D721Med (cell line): ENCODE measurements at places on chromosomes 7 and 10.

- no peak for DNase-seq
Measured at GRCh38 chr10:91352760-91353159, 57.4 kb upstream of the HECTD2 start.

- DNase-seq = no peak
Measured at GRCh38 chr10:88038268-88038667, 174.8 kb downstream of the PTEN start.

DNA sequence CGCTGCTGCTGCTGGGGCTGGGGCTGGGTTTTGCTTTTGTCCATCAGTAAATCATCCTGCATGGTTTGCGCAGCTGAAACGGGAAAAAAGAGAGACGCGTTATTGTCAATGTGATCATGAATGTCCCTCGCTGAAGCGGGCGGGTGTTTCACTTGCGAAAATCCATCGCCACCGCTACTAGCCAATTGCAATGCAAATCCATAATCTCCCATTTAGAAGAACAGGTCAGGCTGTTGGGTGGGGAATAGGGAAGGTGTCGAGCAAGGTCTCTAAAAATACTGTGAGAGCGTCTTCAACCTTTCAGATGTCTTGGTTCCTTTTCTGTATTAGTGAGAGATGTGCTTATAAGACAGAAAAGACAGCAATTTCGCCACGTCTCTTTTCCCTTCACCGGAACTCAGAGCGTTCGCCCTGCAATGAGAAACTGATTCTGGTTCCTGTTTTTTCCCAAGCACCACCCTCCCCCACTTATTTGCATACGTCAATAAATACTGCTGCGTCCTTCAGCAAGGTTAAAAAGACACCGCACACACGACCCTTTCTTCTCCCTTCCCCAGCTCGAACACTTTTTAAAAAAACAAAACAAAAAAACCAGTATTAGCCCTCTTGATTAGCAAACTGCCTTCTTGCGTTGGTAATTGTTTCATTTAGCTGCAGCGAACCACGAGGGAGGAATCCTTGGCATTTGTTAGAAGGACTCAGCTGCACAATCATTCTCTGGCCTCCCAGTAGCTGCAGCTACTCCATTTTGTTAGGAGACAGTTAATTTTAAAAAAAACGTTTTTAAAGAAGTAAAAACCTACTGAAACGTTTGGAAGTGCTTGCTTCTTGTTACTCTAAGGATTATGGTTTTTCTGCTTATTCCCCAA is 50.4 kb downstream of the CPEB3 start:
- DNase-seq = peak; percentile 52

DNA sequence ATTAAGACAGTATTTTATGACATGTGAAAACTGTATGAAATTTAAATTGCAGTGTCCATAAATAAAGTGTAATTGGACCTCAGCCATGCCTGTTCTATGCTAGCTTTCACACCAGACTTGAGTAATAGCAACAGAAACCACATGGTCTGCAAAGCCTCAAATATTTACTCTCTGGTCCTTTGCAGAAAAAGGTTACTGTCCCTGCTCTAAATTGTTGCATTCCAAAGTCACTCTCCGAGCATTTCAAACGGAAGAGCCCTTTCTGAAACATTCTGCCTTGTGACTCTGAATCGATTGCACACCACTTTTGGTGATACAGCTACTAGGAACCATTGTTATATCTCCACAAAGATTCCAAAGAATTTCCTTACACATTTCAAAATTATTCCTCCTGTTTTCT is 81.0 kb upstream of the STK17A start:
- DNase-seq = no peak

DNA sequence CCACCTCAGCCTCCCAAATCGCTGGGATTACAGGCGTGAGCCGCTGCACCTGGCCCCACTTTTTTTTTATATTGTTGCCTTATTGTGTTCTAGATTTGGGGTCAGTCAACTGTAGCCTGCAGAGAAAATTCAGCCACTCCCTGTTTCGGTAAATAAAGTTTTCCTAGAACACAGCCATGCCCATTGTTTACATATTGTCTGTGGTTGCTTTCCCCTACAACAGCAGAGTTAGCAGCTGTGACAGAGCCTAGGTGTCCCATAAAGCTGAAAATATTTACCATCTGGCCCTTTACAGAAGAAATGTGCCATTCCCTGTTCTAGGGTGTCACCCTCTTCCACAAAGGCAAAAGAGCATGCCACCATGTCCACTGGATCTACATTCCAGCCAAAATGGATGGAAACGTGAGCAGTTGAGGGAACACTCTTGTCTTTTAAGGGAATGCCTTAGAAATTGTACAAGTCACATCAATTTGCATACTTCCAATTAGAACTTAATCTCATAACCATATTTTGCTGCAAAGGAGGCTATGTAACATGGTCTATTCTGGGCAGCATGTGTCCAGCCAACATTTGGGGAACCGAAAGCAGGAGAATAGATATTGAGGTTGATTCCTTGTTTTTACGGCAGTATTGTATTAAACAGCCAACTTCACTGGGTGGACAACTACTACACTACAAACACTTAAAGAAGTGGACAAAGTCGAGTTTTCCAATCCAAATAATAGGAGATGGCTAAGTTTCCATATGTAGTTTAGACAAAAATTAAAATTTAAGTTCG is 11.0 kb upstream of the BLVRA start:
- DNase-seq = no peak

- DNase-seq = no peak
Measured at GRCh38 chr10:112475575-112476218, 28.7 kb downstream of the VTI1A start.

DNA sequence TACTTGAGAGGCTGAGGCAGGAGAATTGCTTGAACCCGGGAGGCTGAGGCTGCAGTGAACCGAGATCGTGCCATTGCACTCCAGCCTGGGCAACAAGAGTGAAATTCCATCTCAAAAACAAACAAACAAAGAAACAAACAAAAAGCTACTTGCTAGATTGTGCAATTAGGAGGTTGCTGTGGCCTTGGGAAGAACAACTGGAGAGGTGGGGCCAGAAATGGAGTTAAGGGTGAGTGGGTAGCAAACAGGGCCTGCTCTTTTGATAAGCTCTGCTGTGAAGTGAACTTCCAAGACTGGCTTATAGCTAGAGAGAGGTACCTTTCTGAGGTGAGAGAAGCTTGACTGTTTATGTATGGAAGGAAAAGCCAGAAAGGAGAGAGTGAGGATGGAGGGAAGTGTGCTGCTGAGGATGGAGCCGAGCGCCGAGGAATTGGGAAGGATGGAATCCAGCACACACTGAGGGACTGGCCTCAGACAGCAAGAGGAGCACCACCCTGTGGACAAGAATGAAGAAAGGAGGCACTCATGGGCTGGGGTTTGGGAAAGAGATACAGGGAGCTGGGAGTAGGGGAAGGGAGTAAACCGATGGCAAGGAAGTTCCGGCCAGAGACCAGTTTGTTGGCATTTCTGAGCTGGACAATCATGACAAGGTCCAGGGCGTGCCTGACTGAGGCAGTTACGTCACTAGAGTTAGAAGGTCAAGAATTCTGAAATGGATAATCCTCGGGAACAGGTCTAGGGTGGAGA is 7.0 kb upstream of the RPEL1 start:
- no peak for DNase-seq

DNA sequence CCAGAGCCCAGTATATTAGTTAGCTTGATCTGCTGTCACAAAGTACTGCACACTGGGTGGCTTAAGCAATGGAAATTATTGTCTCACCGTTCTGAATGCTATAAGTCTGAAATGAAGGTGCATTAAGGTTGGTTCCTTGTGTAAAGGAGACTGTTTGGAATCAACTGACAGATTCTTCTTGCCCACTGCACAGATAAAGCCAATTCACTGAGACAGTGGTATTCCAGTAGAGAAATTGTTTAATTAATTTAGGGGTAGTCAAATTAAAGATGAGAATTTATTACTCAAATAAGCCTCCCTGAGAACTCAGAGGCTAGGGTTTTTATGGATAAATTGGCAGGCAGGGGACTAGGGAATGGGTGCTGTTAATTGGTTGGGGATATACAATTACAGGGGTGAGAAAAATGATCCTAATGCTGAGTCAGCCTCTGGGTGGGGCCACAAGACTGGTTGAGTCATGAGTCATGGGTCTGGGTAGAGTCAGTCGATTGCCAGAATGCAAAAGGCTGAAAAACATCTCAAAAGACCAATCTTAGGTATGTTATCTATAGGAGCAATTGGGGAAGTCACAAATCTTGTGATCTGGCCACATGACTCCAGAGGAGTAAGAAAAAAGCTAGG is 23.5 kb upstream of the SAMD9L start:
- no peak for DNase-seq
